ENCODE measurements at places on chromosomes 13 and 19. TPM values are rescaled to one million over a fixed set of nuclear protein-coding genes. Genes with fewer than 3 reads are reported as not detected.

- H3K4me3 ChIP-seq: no peak overlapping the region
- no peaks in the 10 kb centered on the region for H3K4me1 ChIP-seq
- DNase-seq: no peak
- no peaks in the 10 kb centered on the region for H3K36me3 ChIP-seq
- no peaks in the 10 kb centered on the region for H3K27me3 ChIP-seq
These were observed 243.2 kb downstream of the COL4A1 start for GRCh38 chr13:110063490-110064421.

DNA sequence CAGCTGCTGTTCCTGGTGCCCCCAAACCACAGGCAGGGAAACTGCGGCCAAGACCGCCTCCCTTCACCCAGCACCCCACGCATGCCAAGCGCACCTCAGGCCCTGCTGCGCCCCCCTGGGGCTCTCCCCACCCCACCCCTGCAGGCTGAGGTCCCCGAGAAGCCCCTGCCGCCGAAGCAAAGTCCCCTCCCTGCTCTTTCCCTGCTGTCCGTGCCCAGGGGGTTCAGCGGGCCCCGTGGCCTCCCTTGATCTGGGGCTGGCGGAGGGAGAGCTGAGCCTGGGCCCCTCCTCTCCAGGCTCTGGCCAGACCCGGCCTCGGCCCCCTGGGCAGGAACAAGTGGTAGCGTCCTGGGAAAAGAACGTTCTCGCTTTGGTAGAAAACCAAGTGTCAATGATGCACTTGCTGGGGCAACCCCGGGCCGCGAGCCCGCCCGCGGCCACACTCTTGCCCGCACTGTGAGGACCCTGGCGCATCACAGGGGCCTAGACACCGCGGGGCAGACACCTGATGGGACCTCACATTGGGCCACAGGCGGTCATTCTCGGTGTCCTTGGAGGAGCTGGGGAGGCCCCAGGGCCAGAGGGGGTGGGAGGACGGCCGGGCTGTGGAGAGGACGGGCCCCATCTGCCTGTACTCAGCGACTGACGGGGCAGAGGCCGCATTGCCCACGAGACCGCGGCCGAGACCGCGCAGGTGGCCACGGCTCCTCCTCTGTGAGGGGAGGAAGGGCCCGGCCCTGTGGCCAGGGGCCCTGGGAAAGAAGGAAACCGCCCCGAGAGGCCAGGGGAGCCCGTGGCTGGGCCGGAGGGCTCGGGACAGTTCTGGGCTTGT is 29.0 kb downstream of the GPX4 start:
- peaks cover 28% of the 10 kb centered on the region for H3K4me1 ChIP-seq
- no peaks in the 10 kb centered on the region for H3K36me3 ChIP-seq
- H3K27ac ChIP-seq: peak overlapping the region; percentile 81
- no peaks in the 10 kb centered on the region for H3K27me3 ChIP-seq
- DNase-seq: no peak

DNA sequence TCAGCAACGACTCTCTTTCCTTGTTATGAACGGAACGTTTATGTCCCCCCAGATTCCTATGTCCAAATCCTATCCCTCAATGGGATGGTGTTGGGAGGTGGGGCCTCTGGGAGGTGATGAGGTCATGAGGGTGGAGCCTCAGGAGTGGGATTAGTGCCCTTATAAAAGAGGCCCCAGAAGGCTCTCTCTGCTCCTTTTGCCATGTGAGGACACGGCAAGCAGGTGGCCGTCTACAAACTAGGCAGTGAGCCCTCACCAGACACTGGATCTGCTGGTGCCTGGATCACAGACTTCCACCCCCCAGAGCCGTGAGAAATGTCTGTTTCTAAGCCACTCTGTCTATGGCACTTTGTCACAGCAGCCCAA is 53.2 kb downstream of the EPS15L1 start:
- H3K4me3 ChIP-seq: no peak overlapping the region
- no peaks in the 10 kb centered on the region for H3K27me3 ChIP-seq
- H3K4me1 ChIP-seq: no peaks in the 10 kb centered on the region

GRCh38 chr13:96636001-96636709 is 358.1 kb downstream of the OXGR1 start:
- DNase-seq: no peak
- H3K36me3 ChIP-seq: no peaks in the 10 kb centered on the region
- peaks cover 2% of the 10 kb centered on the region for H3K27me3 ChIP-seq
- no peak overlapping the region for H3K27ac ChIP-seq

DNA sequence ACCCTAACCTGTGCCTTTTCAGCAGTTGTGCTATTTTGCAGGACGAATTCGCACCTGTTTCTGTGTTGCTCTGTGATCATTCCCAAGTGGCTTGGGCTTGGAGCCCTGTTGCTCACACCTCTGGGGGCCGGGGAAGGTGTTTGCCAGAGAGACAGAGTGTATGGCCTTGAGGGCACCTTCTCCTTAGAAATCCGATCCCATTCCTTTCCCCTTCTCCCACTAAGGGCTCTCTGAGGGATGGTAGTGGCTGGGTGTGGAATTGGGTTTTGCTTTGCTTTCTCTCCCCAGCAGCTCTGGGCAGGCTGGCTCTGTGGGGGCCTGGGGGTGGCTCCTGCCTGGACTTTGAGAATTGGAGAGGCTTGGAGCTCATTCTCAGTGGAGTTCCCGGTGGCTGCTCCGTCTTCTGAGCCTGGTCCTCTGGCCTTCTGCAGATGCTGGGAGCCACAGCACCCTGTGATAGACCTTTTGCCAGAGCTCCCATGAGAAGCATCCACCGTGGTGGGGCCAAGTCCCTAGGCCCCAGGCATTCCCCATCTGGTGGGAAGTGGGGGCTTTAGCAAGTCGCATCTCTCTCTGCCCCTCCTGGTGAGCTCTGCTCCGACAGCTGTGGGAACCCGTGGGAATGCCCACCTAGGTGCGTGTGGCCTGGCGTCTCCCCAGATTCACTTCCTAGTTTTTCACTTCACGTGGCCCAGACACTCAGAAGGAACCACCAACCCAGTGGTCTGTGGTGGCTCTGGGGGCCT is 26.1 kb downstream of the ATP11A start:
- H3K4me1 ChIP-seq: peaks cover 14% of the 10 kb centered on the region
- H3K36me3 ChIP-seq: peaks cover 5% of the 10 kb centered on the region
- no peaks in the 10 kb centered on the region for H3K27me3 ChIP-seq
- no peak overlapping the region for H3K27ac ChIP-seq
- no peak overlapping the region for H3K4me3 ChIP-seq

- DNase-seq: no peak
- H3K4me1 ChIP-seq: peaks cover 24% of the 10 kb centered on the region
- no peaks in the 10 kb centered on the region for H3K27me3 ChIP-seq
- H3K27ac ChIP-seq: peak overlapping the region; percentile 94
- peaks cover 4% of the 10 kb centered on the region for H3K36me3 ChIP-seq
These were observed 55.4 kb downstream of the INTS6 start for GRCh38 chr13:51397262-51397941.

Gene LRRC63
- 0.15 TPM for total RNA-seq
